ENCODE measurements at places on chromosomes 6 and 20.

GRCh38 chr20:62972845-62973745 lies 20.6 kb downstream of the SLC17A9 start:
- no peak for DNase-seq

DNA sequence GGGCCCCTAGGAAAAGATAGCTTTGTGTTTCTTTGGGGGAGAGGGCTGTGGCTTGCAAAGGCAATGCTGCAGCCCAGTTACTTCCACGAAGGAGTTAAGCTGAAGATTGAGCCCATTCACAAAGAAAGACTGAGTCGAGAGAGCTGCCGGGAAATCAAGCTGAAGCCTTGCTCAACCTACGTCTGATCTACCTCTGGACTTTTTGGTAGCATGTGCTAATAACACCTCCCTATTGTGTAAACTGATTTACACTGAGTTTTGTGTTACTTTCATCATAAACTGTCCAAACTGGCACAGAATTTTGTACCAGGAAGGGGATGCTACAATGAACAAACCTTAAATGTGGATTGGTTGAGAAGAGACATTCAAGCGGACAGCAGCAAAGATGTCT lies 23.5 kb downstream of the BANF2 start:
- no peak for DNase-seq

GRCh38 chr20:48298851-48299484 lies 513.7 kb upstream of the SULF2 start:
- DNase-seq, result peak; percentile 66

DNA sequence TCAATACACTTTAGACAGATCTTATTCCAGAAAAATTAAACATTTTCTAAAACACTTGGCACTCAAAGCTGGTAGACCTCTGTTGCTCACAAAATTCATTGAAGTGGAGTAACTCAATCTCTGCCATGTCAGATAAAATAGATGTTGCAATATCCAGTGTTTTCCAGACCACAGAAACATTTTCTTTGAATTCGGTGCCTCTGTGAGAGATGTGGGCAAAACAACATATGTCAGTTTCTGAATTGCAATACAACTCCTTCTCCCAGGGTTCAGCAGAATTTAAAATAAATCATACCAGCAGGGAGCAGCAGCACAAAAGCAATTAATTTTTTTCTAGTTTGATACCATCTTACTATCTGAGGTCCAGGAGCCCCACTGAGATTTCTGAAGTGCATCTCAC lies 11.3 kb upstream of the PKHD1 start:
- no peak for DNase-seq

- no peak for DNase-seq
Observed at GRCh38 chr6:1581120-1581991, 28.4 kb upstream of the FOXC1 start.

- no peak for DNase-seq
Observed at GRCh38 chr6:18457065-18457737, 70.1 kb downstream of the RNF144B start.
